ENCODE measurements at places on chromosomes 4 and X.

DNA sequence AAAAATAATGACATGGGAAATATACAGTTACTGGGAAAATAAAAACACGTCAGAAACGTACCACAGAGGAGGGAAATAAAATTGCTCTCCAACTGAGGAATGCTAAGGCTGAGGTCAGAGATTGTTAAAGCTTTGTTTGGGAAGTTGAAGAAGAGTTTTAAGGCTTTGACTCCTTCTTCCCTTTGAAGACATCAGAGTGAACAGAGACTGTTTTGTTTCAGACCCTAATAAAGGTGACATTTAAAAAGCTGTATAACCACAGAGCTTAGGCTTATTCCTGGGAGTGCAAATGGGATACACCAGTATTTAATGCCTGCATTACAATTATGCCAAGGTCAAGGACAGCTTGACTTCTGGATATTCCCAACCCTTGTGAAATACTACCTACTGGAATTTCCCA lies 102.8 kb downstream of the TRIML1 start:
- no peak for DNase-seq

GRCh38 chrX:2272337-2272736 lies 228.4 kb downstream of the DHRSX start:
- no peak for DNase-seq

GRCh38 chrX:154126101-154126500 lies 17.9 kb upstream of the OPN1LW start:
- DNase-seq, result no peak

DNA sequence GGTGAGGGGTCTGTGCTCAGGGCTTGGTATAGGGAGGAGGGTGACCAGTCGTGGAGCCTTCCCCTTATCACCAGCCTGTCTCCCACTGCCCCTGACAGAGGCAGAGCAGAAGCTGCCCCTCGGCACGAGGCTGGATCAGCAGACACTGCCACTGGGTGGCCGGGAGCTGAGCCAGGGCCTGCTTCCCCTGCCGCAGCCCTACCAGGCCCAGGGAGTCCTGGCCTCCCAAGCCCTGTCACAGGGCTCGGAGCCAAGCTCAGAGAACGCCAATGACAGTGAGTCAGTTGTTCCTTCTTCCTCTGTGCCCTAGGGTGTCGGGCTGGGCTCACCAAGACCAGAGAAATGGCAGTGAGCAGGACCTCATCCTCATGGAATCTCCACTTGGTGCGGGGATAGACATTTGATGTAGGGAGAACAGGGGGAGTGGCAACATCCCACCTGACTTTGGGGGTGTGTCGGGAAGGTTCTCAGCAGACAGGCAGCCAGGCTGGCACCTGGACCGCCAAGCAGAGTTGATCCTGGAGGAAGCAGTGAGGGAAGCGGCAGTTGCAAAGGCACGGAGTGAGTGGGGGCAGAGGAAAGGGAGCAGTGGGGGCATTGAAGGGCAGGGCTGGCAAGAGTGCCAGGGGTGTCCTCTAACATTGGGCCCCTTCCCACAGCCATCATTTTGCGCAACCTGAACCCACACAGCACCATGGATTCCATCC lies 14.3 kb upstream of the UBA1 start:
- no peak for DNase-seq

- DNase-seq, result no peak
Observed at GRCh38 chr4:6444582-6444981, 27.8 kb downstream of the PPP2R2C start.

DNA sequence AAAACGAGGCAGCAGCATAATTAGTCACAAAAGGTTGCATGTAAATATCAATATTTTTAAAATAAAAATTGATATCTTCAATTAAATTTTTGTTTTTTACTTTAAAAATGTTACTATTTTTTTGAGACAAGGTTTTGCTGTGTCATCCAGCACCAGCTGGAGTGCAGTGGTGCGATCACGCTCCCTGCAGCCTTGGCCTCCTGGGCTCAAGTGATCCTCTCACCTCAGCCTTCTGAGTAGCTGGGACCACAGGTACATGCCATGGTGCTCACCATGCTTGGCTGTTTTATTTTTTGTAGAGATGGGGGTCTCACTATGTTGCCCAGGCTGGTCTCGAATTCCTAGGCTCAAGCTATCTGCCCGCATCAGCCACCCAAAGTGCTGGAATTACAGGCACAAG lies 96.8 kb upstream of the FRAS1 start:
- no peak for DNase-seq

DNA sequence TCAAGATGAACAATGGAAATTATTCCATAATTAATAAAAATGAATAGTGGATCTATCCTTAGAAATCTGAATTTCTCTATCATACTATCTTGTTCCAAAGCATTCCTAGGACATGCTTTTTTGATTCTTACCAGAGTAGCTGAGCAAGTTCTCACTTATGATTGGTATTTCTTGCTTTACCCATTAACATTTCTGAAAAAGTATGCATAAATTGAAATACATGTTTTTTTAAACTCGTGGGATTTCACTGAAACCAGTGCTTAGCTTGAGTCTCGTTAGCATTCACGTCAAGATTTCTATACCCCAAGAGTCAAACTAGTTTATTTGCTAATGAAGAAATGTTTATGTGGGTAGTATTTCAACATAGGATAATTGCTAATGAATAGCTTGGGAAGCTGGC lies 89.0 kb downstream of the ELOVL6 start:
- no peak for DNase-seq

- DNase-seq, result no peak
Observed at GRCh38 chr4:55086578-55086977, 38.8 kb downstream of the KDR start.

GRCh38 chr4:180380733-180381132 lies 1862.5 kb upstream of the TENM3 start:
- DNase-seq, result no peak

GRCh38 chr4:21733894-21734630 lies 214.5 kb downstream of the KCNIP4 start:
- no peak for DNase-seq

DNA sequence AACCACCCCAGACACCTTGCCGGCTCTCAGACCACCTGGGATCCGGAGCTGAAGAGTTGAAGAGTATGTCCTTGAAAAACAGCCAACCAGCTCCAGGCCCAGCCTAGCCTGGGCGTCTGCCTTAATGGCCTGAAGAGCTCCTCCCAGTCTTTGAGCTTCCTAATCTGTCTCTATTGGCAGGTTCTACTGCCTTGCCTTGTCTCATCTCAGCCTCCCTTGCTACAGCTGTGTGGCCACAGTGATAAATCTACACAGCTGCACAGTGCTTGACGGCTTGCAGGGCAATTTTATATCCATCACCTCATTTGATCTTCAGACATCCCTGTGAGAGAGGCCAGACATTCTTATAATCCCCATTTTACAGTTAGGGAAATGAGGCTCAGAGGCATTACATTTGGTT lies 19.9 kb downstream of the AWAT2 start:
- DNase-seq, result no peak

DNA sequence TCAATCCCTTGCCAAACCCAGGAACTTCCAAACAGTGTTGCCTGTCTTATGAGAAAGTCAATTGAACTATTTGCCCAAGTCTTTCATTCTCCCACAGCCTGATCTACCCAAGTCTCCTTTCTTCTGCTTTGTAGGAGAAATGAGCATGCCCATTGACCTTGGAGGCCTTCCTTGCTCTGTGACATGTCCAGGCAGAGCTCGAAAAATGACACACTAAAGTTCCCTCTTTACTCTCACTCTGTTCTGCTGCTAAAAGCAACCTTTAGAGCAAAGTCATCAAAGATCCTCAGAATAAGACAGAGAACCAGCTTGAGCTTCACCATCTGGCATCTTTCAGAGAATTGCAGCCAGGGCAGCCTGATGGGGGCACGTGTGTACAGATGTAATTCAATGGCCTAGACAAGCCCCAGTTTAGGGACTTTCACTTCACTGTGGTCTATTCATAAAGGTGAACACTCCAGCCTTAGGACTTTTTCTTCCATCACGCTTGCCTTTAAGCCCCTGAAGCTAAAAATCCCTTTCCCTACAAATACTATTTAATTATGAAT lies 136.4 kb downstream of the AMELX start:
- no peak for DNase-seq

DNA sequence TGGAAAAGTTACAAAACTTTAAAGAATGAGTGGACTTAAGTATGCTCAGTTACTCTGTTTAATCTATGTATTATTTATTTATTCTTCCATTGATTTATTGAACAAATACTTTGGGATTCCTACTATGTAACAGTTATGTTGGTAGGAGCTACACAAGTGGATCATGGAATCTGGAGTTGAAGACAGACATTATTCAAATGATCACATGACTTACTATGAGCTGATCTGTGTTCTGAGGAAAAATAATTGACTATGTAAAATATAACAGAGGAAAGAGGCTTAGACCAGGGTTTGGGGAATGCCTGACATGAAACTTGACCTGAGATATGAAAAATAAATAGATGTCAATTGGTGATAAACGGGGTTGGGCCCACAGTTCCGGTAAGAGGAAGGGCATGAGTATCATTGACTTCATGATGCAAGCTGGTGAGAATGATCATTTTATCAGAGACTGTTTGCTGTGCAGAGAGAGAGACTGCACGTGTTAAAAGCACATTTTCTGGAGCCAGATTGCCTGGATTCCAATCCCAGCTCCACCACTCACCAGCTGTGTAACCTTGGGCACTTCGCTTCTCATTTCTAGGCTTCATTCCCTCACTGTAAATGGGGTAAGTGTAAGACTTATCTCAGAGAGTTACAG lies 179.0 kb downstream of the SPCS3 start:
- DNase-seq, result no peak

DNA sequence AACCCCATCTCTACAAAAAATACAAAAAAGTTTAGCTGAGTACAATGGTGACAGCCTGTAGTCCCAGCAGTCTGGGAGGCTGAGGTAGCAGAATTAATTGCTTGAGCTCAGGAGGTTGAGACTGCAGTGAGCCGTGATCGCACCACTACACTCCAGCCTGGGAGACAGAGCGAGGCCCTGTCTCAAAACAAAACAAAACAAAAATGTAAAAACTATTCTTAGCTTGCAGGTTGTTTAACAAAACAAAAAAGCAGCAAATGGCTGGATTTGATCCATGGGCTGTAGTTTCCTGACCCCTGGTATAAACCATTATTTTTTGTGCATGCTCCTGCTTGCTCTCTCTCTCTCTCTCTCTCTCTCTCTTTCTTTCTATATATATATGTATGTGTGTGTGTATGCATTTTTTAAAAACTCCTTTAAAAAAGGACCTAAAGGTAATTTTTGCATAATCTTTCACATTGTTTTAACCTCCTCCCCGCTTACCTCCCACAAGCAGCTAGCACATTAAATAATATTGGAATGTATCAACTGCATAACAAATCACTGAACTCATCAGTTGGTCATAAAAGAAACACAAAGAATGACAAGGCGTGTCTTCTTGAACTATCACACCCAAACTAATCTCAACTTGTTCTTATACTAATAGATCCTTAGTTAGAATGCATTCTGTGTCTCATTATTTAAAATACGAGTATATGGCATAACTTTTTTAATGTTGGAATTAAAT lies 4.8 kb downstream of the AREG start:
- no peak for DNase-seq

DNA sequence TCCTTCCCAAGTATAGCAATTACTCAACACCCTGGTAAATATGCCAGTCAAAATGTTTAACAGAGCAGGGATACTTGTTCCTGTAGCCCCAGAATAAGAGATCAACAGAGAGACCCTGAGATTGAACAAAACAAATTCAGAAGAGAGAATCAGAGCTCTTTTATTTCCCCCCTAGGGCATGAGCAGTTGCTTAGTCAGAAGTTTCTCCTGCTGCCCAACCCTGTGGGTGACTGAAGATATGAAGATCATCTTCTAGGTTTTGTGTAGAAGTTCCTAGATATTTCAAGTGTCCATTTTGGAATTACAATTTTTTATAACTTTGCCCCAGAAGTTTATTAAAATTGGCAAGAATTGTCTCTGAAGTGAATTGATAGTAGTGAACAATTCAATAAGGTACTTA lies 59.1 kb upstream of the RXFP1 start:
- DNase-seq, result no peak

DNA sequence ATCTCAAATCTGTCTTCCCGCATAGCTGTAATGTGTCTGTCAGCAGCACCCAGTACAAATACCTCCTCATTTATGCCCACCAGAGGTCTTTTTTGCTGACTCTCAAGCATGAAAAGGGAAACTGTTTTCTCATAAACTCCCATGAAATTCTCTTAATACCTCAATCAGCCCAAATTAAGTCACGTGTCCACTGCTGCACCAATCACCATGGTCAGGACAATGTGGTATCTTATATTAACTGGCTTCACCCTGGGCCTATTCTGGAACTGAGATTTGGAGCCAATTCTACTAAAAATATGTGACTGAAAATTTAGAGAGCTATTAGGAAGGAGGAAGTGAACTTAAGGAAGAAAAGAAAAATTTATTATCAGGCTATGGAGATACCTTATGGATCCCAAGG lies 58.4 kb downstream of the IL21 start:
- DNase-seq, result no peak

DNA sequence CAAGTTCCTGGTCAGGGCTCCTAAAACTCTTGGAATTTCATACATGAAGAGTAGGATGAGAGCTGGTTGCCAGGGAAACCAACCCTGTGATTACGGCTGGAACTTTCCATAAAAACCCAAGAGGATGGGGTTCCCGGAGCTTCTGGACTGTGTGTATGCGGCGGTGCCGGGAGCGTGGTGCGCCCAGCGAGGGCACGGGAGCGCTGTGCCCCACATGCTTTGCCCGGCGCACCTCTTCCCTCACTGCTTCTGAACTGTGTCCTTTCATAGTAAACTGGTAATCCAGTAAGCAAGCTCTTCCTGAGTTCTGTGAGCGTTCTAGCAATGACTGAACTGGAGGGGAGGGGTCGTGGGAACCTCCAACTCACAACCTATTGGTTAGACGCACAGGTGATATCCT lies 152.6 kb downstream of the AFAP1 start:
- DNase-seq, result no peak

DNA sequence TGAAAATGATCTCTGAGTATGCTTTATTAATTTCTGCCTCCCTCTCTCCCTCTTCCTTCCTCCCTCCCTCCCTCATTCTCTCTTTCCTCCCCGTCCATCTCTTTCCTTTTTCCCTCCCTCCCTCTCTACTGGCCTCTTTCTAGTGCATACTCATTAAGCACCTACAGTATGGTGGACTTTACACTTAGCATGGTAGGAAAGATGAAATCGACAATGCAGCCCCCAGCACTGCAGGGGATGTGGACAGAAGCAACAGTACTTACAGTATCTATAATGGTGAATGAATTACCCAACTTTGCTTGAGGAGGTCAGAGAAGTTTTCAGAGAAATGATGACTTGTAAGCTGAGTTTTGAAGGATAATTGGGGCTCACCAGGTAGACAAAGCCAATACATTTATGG lies 143.8 kb upstream of the RPS6KA3 start:
- no peak for DNase-seq

DNA sequence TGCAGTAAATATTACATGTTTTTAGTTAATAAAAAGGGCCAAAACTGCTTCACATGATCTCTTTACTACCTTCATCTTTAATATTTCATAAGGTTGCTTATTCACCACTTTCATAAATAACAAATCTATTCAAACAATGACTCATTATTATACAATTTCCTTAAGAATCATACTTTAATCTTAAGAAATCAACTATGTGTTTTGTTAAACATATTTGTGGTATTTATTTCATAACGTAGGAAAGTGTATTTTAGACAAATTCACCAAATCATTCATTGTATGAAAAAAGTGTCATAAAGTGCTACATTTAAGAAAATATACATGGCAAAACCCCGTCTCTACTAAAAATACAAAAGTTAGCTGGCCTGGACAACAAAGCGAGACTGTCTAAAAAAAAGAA lies 150.5 kb upstream of the RXFP1 start:
- no peak for DNase-seq

- DNase-seq, result no peak
Observed at GRCh38 chrX:20471483-20471882, 204.8 kb upstream of the RPS6KA3 start.

- no peak for DNase-seq
Observed at GRCh38 chr4:112170451-112170993, 25.3 kb downstream of the FAM241A start.

Measured in stimulated activated CD8-positive, alpha-beta memory T cell treated with anti-CD3 and anti-CD28 coated beads, Interleukin-15, amount 100 ng/mL, for 1 hour (primary cell).